ENCODE measurements at places on chromosomes 11 and 22.
A peak's percentile ranks its signal among the peaks of the same experiment; 100 is the strongest.

GRCh38 chr11:35907648-35908431 is 36.0 kb upstream of the LDLRAD3 start:
- no peak for DNase-seq

- DNase-seq = no peak
Observed at GRCh38 chr22:42871146-42872050, 14.3 kb upstream of the ARFGAP3 start.

DNA sequence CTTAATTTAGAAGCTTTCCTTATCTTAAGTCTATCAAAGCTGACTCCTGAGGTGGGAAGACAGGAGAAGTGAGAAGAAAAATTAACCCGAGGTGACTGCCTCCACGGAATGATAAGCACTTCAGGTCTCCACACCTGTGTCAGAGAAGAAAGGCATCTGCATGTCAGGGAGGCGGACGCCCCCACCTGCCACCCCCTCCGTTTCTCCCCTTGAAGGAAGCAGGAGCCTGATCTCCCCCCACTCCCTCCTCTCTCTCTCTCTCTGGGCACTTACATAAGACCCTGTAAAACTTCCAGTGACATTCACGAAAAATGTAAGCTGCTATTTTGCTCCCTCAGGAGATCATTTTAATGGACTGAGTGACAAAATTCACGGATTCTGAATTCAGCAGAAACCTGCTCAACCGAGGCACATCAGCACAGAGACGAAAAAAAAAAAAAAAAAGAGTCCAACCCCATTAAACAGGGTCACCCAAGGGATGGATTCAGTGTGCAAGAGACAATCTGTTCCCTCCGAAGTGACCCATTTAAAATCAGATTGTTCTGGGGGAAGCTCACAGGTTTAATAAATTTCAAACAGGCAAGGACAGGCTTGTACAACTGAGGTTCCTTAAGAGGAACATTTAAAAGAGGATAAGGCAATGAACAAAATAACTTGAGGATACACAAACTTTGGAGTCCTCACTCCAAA is 1.5 kb downstream of the LARGE1 start:
- no peak for DNase-seq

DNA sequence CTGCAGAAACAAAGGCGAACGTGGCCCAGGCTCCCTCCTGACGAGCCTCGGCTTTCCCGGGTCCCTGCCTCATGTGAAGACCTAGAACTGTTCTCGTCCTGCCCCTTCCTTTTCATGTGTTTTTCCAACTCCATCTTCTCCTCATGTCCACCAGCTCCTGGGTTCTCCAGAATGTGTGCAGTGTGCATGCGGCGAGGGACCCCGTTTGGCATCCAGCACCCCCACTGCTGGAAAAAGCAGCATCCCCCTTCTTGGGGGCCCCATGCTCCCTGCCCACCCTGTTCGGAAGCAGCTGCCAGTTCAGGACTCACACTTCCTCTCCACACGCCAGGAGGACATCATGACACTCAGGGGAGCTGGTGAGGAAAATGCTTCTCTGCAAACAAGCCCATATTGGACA is 313.5 kb downstream of the BRD1 start:
- DNase-seq = no peak

GRCh38 chr11:117823294-117823945 is 1.1 kb downstream of the FXYD2 start:
- no peak for DNase-seq

- no peak for DNase-seq
Observed at GRCh38 chr11:80505771-80506170, 1064.9 kb upstream of the TENM4 start.

DNA sequence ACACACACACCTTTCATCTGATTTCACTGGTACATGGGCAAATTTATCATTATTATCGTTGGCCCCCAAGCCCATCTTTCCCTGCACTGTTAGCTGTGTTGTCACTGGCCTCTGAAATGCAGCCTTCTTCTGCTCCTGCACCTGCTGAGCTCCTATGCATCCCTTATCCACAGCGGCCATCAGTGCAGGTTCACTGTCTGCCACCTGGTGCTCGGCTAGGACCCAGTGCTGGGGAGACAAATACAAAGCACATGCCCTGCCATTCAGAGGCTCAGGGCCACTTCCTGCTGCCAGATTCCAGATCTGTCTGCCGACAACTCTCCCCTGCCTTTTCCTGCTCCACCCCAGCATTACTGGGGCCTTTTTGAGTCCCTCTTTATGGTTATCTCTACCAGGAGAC is 1205.4 kb downstream of the TBC1D22A start:
- no peak for DNase-seq

GRCh38 chr11:64867748-64868462 is 10.5 kb downstream of the EHD1 start:
- DNase-seq = no peak

- no peak for DNase-seq
Observed at GRCh38 chr11:37657645-37658044, 1059.6 kb upstream of the RAG2 start.

- DNase-seq = no peak
Observed at GRCh38 chr11:77548552-77549445, 41.0 kb upstream of the AQP11 start.

GRCh38 chr11:127596433-127596832 is 595.9 kb upstream of the KIRREL3 start:
- no peak for DNase-seq

DNA sequence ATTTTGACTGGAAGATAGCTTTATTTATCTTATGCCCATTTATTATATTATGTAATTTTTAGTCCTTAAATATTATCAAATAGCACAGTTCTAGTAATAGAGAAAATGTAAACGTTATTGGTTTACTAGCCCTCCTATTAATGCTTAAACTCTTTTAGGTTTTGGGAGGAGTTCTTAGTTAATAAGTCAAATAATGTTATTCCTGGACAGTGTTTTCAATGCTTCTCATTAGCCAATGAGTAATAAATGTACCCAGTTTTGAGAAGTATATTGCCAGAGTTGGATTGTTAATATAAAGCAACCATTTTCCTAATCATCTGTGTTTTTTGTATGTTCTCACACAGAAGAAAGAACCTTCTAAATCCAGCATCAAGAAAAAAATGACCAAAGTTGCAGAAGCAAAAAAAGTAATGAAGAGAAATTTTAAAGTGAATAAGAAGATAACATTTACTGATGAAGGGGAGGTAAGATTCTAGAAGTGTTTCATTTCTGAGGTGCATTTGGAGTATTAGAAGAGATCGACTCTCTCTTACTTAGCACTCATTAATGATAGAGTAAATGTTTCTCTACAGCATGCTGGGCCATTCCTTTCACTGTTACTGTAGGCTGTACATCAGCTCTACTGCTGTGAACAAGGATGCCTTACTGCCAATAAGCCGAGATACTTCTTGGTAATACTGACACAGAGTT is 173.4 kb downstream of the DDX10 start:
- DNase-seq = no peak

GRCh38 chr11:44811841-44812448 is 85.2 kb downstream of the TSPAN18 start:
- DNase-seq = no peak

- DNase-seq = no peak
Observed at GRCh38 chr11:70145071-70145470, 58.0 kb upstream of the FADD start.

DNA sequence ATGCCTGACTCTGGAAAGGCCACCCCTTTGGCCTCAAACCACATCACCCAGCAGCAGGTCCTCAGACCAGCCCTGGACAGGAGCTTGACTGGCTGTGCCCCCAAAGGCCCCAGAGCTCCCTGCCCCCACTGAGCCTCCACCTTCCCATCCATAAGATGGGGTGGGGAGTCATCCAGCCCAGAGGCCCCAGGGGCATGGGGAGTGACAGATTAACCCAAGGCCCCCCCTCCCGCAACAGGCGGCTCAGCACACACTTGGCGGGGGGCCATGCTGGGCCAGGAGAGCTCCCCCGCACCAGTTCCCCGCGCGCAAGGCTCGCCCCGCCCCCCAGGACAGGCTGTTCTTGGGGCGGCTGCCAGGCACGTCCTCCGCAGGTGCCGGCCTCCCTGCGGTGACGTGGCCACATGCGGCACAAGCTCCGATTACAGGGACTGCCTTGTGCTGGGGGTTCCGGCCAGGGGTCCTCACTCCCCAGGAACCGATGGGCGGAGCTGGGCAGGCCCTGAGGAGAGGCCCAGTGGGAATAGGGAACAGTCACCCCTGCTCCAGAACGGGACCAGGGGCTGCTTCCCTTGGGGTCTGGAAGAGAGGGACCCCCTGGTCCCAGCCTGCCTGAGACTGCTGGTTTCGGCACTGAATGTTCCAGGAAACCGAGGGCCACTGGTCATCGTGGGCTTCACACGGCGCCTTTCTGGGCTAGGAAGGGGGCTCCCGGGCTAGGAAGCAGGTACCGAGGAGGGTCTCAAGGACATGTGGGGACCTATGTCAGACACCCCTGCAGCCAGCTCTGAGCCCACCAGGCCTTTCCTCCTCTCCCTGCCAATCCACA is 5.1 kb upstream of the CDKN1C start:
- no peak for DNase-seq

DNA sequence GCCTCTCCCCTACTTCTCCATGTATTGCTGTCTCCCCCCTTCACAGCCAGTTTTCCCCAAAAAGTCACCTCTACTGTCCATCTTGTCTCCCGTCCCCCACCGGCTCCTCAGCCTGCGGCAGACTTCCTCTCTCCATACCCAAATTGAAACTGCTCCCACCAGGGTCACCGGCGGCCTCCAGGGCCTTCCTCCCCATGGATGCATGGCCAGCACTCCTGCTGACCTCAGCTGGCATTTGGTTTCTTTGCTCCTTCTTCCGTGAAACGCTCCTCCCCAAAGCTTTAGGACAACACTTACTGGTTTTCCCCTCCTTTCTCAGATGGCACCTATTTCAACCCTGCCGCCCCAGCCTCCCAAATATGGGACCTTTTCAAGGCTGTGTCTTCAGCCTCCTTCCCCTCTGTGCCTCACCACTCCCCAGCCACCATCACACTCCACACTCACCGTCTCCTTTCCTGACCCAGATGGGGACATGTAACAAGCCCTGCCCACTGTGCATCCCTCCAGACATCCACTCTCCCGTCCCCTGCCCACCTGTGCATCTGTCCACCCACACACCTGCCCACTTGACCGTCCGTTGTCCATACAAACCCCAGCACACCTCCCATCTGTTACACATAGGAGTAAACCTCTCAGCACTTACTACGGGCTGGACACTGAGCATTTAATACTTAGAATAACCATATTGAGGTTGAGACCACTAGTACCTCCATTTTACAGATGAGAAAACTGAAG is 21.5 kb upstream of the ACR start:
- DNase-seq = no peak

- DNase-seq = no peak
Observed at GRCh38 chr22:25754527-25755202, 12.7 kb downstream of the MYO18B start.

DNA sequence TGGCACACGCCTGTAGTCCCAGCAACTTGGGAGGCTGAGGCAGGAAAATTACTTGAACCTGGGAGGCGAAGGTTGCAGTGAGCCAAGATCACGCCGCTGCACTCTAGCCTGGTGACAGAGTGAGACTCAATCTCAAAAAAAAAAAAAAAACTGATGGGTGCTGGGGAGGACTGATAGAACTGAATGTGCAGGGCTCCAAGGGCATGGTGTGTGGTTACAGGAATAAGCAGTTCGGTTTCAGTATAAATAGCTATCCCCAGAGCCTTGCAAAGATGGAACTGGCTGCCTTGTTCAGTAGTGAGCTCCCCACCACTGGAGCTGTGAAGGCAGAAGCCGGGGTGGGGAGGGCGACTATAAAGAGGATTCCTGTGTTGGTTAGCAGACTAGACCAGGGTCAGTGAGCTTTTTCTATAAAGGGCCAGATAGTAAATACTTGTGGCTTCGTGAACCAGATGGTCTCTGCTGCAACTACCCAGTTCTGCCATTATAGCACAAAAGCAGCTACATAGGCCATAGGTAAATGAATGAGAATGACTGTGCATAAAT is 5.9 kb downstream of the TOM1 start:
- DNase-seq = no peak

DNA sequence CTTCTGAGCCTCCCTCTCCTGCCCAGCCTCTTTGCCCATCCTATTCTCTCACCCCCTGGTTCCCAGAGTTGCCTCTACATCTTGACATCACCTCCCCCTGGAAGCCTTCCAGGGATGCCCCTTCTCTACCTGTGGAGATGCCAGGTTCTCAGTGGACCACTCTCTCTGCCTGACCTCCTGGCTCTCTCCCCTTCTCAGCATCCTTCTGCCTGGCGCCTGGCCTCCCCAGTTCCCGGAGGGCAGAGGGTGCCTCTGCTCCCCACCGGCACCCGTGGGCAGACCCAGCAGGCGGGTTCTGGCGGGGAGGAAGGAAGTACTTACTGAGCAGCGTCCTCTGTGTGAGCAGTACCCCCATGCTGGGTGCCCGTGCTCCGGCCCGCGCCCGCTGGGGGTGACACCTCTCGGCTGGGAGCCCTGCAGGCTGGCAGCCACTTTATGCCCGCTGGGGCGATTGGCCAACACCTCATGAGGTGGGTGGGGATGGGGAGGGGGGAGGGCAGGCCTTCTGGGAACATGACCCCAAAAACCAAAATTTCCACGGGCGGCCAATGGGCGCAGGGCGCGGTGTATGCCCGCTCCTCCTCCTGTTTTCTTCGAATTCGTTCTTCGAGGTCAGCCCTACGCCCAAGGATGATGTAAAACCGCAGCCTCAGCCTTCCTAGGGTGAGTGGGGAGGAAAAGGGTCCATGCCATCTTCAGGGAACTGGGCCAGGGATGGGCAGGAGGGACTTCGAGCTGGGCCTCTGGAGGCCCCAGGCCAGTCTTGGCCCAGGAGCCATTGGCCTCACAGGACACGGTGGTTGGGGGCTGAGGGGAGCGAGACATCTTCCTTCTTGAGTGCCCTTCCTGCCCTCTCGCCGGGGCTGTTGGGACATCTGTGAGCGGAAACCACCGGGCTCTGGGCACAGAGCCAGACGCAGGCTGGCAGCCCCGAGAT is at the start of gene OSM:
Gene OSM (minus strand): TSS at position 407 of the 937 bp plus-strand sequence. CDS start 52 bp downstream, at position 355.
- peak; percentile 46 for DNase-seq

DNA sequence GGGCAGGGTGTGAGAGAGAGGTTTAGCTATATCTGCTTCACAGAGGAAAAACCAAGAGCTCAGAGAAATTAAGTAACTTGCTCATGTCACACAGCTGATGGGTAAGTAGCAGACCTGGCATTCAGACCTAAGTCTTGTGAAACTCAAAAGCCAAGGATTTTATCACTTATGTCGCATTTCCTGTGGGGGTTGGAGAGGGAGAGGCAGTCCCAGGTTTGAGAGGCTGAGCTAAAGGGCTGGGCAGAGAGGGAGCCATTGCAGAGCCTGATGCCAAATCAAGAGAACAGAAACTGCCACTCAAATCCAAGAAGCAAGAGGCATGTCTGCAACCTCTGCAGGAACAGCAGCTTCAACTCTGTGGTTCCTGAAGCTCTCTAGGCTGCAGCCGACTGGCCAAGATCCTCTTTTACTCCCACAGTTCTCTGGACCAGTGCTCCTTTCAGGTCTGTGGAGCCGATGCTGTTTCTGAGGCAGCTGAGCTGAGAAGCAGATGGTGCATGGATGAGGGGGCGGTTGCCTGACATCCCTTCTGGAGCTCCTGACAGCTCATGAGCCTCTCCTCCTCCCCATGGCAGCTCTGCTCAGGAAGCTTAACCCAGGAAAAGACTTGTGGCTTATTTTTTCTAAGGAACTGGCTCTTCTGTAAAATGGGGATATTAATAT is 47.6 kb upstream of the NAV2 start:
- DNase-seq = no peak
